ENCODE measurements at places on chromosomes 16 and 17. TPM values are rescaled to one million over a fixed set of nuclear protein-coding genes. Genes with fewer than 3 reads are reported as not detected.

- no peak for DNase-seq
These were observed 12.9 kb downstream of the PTRH2 start for GRCh38 chr17:59694344-59694743.

The TMEM95 gene
- total RNA-seq = not detected

The ARHGAP44 gene
- 0.12 TPM for total RNA-seq

The MPV17L gene
- not detected for total RNA-seq

The CX3CL1 gene
- not detected for total RNA-seq

Data from activated naive CD4-positive, alpha-beta T cell treated with anti-CD3 and anti-CD28 coated beads for 36 hours (primary cell).